Prostate gland (tissue), 2 donors: ENCODE measurements at places on chromosomes 5 and 9. TPM values are rescaled to one million over a fixed set of nuclear protein-coding genes. Genes with fewer than 3 reads are reported as not detected.

FBLL1 gene
- 4.0 TPM for total RNA-seq

MCTP1 gene
- 5.0 TPM for total RNA-seq

ASS1 gene
- 228 TPM for total RNA-seq

RAB3C gene
- 0.45 TPM for total RNA-seq

ENTREP1 gene
- total RNA-seq = 10.2 TPM

LAMC3 gene
- total RNA-seq = 156 TPM

C1QTNF3 gene
- 8.2 TPM for total RNA-seq

SSNA1 gene
- total RNA-seq = 114 TPM

PCDHA1 gene
- total RNA-seq = 0.85 TPM

BHMT gene
- 0.51 TPM for total RNA-seq

HSD17B3 gene
- total RNA-seq = 0.55 TPM

IFNK gene
- not detected for total RNA-seq

GABRG2 gene
- 0.68 TPM for total RNA-seq

SHOC1 gene
- not detected for total RNA-seq

SH2D3C gene
- total RNA-seq = 5.5 TPM

PRDM9 gene
- total RNA-seq = 4.7 TPM

DOLPP1 gene
- 13.5 TPM for total RNA-seq

GCNT1 gene
- 3.1 TPM for total RNA-seq

SLC31A2 gene
- total RNA-seq = 34.3 TPM

EMB gene
- 23.9 TPM for total RNA-seq

BARHL1 gene
- not detected for total RNA-seq

ZFP2 gene
- total RNA-seq = 4.5 TPM

DND1 gene
- total RNA-seq = 26.2 TPM

IL3 gene
- not detected for total RNA-seq

HABP4 gene
- total RNA-seq = 13.5 TPM

TUSC1 gene
- total RNA-seq = 35.6 TPM

ANKRD20A1 gene
- total RNA-seq = 2.2 TPM

INSL6 gene
- total RNA-seq = not detected

PAPPA gene
- total RNA-seq = 1.8 TPM

ADAMTS2 gene
- total RNA-seq = 20.3 TPM
